H1 (cell line): ENCODE measurements at places on chromosomes 11 and 22. TPM values are rescaled to one million over a fixed set of nuclear protein-coding genes. Genes with fewer than 3 reads are reported as not detected.

- no peak for DNase-seq
These were observed 15.8 kb upstream of the FLI1 start for GRCh38 chr11:128678024-128678423.

DNA sequence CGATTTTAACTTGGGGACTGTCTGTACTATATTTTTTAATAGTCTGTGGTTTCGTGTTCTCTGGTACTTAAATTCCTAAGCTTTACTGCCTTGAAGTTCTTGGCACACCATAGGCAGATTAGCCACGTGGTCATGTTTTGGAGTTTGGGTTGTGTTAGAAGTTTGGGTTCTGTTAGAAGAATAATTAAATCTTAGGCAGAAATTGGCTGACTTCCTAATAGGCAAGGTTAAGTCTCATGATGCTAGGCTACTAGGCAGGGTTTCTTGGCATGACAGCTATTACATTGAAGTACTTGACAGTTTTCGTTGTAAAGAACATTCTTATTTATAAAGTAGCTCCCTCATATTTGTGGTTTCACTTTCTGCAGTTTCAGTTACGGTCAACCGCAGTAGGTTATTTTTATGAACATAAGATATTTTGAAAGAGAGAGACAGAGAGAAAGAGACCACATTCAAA lies 30.0 kb upstream of the MMP7 start:
- no peak for DNase-seq

- DNase-seq = no peak
These were observed 12.8 kb upstream of the OSBP2 start for GRCh38 chr22:30681831-30682230.

GRCh38 chr11:60905551-60906113 lies 753 bp downstream of the PRPF19 start:
- no peak for DNase-seq

DNA sequence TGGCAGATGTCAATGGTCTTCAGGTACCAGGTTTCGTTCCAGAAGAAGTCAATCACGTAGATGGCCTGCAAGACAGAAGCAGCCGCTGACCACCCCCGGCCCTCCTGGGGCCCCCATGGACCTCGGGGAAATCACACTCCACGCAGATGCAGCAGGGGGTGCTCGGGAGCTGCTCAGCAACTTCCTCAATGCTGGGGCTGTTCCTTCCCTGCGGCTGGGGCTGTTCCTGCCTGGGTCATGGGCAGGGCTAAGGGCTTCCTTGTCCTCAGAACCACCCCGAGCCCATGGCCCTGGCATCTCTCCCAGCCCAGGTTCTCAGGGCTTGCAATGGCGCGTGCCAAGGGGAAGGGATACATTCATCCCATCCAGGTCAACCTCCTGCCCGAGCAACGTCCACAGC lies 10.3 kb downstream of the DHCR7 start:
- no peak for DNase-seq

- no peak for DNase-seq
These were observed 134.8 kb downstream of the C11orf58 start for GRCh38 chr11:16873289-16873688.

SPON1 gene
- 4.3 and 5.4 TPM in 2 replicates for total RNA-seq

CRYBA4 gene
- 0.67 and 1.5 TPM in 2 replicates for total RNA-seq

PHETA2 gene
- total RNA-seq = 7.4 and 8.0 TPM in 2 replicates
